C1 segment of cervical spinal cord (tissue), 14 donors: ENCODE measurements at places on chromosomes 16 and 17.

- no peak for DNase-seq
Measured at GRCh38 chr16:58428621-58429542, 36.6 kb downstream of the GINS3 start.

- DNase-seq = no peak
Measured at GRCh38 chr16:48223490-48223889, 20.6 kb upstream of the LONP2 start.

DNA sequence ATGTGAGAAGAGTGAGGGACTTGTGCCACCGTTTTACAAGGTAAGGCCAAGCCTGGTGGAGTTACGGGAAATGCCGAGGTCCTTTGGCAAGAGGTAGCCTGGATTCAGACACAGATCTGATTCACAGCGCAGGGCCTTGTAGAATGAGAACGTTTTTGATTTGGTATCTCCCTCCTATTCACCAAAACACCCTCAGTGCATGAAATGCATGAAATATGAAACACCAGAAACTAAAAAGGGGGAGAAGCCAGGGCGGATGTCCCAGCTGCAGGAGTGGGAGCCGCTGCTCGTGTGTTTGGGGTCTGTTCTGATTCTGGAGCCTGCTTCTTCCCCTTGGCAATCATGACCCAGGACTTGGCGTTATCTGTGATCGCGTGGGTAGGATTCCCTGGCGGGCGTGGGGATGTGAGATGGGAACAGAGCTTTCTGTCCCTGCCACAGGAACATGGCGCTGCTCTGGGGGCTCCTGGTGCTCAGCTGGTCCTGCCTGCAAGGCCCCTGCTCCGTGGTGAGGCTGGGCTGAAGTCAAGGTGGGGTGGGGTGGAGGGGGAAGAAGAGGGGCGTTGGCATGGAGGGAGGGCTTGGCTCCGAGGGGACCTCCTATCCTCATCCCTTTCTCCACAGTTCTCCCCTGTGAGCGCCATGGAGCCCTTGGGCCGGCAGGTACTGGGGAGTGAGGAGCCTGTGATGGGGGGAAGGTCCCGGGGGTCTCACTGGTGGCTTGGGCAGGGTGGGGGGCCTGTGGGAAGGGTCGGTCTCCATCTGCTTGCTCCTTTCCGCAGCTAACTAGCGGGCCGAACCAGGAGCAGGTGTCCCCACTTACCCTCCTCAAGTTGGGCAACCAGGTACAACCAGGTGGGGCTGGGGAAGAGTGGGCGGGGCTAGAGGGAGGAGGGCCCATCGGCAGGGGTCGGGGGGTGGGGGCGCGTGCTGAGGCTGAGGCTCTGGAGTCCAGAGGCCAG is 2.2 kb downstream of the SERPINF2 start:
- DNase-seq = no peak

DNA sequence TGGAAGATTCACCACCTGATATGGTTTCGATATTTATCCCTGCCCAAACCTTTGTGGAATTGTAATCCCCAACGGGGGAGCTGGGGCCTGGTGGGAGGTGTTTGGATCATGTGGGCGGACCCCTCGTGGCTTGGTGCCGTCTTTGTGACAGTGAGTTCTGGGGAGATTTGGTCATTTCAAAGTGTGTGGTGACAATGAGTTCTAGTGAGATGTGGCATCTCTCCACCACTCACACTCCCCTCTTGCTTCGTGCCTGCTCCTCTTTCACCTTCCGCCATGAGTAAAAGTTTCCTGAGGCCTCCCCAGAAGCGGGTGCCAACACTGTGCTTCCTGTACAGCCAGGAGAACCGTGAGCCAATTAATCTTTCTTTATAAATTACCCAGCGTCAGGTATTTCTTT is 9.7 kb downstream of the CCDC57 start:
- no peak for DNase-seq

DNA sequence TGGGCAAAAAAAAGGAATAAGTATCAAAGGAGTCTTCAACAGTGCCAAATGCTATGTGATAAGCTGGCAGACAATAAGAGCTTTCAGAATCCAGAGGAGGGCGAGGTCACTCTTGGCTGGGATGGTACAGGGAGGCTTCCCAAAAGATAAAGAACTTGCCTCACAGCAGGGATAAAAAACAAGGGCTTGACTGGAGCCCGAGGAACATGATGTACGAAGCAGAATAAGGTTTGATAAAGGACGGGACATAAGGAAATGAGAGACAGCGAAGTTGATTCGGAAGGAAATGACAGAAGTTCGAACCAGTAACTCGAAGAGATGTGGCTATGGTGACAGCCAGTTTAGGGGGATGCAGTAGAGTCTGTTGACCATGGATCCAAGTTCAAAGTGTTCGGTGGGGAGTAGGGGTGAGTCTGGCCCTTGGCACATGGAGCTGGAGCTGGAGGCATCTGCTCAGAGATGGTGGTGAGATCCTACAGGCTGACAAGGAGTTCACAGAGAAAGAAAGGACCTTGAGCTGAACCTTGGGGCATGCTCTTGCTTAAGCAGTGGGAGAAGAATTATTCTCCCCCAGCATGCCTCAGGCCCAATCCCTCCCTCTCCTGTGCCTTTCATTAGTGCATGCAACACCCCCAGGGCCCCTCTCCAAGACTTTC is 137.6 kb upstream of the RCVRN start:
- peak; percentile 14 for DNase-seq

- DNase-seq = no peak
Measured at GRCh38 chr17:2695243-2695960, 16.2 kb downstream of the CLUH start.

DNA sequence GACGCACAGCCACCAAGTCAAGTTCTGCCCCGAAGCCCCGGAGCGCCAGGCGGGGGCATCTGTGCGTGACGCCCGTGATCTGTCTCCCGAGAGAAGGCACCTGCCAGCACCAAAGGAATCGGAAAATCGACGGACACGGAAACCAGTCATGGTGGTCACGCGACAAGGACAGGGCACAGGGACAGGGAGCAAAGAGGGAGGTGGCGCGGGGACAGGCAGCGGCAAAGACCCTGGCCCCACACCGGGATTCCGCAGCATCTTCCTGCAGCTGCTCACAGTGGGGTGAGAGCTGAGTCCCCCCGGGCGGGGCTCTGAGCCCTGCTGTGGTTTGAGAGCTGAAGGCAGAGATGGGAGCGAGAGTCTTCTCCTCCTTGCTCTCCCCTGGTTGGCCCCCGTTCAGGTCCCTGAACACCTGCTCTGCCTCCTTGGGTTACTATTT is 56.4 kb downstream of the ABR start:
- DNase-seq = no peak

DNA sequence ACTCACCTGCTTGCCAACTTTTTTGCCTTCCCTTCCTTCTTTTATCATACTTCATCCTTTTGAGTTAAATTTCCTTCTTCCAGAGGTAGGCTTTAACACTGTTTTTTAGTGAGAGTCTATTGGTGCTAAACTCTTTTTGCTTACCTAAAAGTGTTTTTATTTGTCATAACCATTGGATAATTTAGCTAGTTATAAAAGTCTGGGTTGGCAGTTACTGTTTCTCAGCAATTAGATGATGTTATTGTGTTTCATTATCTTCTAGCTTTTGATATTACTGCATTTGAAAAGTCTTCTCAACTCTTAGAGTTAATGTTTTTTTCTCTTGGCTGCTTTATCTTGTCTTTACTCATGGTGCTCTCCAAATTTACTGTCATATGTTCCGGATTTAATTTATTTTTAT is 22.6 kb downstream of the ZNRF1 start:
- no peak for DNase-seq
